ENCODE measurements at places on chromosomes 3 and 15.

- DNase-seq = no peak
Observed at GRCh38 chr15:77650265-77650664, 17.6 kb upstream of the LINGO1 start.

DNA sequence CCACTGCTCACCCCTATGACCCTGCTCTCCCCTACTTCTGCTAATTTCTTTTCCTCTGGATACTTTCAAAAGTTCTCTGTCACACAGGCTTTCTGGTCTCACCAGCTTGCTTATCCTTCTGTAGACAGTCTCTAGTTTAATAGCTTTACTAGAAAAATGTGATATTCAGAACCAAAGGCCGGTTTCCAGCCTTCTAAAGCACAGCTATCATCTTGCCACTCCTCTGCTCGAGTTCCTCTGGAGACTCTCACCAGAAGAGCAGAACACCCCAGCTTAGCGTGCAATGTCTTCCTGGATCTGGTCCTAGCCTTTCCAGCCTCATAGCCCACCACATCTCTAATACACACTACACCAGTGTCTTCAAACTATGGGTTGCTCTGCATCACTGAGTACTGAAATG is 1.8 kb upstream of the VPS8 start:
- no peak for DNase-seq

GRCh38 chr3:17742102-17742879 is at the start of gene TBC1D5:
Gene TBC1D5, minus strand, starts transcription at chr3:17742631. Its CDS starts 234,061 bp downstream, at chr3:17508570.
- DNase-seq = peak; percentile 74

DNA sequence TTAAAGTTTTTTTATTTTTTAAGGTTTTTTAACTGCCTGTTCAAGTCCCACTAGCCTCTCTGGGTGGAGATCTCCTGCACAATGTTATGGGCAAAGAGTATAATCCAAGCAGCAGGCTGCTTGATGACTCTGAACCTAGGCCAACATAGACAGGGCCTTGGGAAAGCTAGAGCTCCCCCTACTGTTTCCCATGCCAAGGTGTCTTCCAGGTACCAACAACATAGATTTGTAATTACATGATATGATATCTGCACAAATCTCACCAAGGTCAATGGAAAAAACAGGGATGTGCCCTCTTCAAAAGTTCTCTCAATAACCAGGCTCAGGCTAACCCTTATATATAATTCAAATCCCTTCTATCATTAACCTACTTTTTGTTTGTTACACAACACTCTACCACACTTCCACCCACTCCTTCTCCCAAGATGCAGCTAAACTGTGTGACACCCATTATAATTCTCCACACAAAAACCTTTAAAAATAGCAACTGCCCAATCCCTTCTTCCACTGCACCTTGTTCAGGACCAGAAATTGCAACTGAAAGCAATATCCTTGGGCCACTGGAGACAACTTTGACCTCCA is 43.8 kb downstream of the RBM15B start:
- no peak for DNase-seq

DNA sequence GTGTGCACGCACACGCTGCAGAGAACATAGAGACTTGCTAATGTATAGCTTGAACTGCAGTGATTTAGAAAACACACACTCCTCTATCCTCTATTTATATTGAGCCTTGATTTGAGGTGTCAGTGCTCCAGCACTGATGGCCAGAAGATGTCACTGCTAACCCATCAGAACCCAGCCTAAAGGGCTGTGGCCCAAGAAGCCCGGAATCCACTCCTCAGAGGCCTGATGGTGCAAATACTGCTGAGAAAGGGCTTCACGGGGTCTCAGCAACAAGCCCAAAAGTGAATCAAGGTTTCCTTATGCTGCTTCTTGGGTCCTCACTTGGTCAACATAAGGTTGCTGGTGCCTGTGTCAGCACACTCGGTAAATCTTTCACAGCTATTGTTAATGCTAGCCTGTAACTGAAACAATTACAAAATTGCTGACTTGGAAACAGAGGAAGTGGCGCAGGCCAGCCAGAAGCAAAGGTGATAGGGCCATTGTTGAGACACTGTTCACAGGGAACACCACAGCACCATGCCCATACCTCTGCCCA is 60.3 kb downstream of the HEG1 start:
- peak; percentile 32 for DNase-seq

- DNase-seq = no peak
Observed at GRCh38 chr3:100810671-100811070, 101.4 kb downstream of the TFG start.

DNA sequence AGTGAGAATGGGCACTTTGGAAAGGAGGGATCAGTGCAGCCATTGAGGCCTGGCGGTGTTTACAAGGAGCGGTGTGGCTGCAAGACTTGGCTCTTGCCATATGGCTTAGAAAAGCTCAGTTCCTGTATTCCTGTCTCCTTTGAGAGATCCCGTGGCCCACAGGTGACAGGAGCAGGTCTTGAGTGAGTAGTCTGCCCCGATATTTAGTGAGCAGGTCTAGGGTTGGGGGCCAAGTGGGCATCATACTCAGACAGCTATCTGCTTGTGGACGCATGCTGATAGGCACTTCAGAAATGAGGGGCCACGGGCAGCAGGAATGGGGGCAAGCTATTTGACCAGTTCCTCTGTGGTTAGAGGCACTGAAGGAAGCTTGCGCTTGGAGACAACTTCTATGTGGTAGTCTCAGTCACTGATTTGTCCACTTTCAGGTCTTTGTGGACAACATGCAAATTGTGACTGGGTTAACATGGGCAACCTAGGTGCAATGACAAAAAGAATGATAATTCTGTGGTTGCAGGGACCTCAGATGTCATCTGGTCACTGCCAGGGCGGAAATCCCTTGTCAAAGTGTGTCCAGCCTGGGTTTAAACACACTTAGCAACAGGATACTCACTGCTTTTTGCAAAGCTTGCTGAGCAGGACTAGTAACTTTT is 1.1 kb downstream of the TMED3 start:
- no peak for DNase-seq

- DNase-seq = no peak
Observed at GRCh38 chr15:68815598-68815997, 5.1 kb downstream of the ANP32A start.

- DNase-seq = no peak
Observed at GRCh38 chr15:84797801-84798200, 19.4 kb upstream of the ALPK3 start.

DNA sequence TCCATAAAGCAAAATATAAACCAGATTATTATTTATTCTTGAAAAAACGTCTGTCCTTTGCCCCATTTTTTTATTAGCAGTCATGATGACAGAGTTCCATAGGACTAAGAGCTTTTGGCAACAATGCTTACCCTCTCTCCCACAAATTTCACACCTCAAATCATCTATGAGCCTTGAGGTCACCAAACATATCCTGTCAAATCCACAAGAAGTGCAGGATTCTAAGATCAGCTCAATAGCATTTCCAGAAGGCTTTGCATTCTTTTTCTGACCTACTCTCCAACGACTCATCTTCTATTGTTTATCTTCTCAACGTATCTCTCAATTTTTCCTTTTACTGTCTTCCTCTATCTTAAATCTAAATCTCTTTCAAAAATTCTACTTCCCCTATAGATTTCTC is 619.1 kb upstream of the BCHE start:
- DNase-seq = no peak

DNA sequence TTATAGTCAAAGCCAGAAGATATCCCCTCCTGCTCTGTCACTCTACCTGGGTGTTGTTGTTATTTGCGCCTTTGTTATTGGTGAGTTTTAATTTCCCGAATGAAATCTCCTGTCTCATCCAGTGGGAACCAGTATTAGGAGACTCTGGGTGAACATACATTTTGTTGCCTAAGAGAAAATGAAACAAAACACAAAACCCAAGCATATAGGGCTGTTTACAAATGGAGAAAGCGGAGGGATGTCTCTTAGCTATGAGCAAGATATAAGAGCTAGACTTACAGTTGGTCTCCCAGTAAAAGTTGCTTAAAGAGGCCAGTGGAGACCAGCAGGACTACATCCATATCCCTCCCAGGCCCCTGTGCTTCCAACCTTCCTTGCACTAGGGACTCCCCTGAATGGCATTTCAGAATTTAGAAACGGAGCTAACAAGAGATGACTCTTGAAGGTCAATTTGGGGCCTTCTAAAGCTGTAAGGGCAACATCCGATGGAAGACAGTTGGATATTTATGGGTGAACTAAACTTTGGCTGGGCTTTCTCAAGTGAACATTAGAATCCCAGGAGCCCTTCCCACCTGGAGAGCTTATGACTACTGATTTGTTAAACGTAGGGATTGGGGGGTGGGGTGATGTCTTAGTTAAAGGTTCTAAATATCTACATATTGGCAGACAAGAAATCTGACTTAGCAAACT is 2.7 kb downstream of the EOMES start:
- no peak for DNase-seq

GRCh38 chr15:40793216-40793989 is 13.5 kb upstream of the ZFYVE19 start:
- DNase-seq = no peak

DNA sequence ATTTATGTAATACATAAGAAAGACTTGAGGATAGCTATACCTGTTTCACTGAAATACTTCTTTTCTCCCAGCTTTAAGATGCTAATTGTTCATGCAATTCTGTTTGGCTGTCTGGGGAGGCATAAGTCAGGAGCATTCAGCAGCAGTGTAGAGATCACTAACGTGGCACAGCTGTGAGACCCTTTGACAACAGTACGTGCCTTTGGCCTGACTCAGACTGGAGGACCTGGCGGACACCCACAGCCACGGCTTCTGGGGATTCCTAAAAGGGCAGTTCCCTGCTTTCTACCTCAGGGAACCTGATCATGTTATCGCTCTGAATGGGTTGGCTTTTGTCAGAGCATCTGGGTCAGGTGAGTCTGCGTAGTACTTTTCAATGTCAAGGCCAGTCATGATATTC is 295.0 kb upstream of the ICE2 start:
- no peak for DNase-seq

DNA sequence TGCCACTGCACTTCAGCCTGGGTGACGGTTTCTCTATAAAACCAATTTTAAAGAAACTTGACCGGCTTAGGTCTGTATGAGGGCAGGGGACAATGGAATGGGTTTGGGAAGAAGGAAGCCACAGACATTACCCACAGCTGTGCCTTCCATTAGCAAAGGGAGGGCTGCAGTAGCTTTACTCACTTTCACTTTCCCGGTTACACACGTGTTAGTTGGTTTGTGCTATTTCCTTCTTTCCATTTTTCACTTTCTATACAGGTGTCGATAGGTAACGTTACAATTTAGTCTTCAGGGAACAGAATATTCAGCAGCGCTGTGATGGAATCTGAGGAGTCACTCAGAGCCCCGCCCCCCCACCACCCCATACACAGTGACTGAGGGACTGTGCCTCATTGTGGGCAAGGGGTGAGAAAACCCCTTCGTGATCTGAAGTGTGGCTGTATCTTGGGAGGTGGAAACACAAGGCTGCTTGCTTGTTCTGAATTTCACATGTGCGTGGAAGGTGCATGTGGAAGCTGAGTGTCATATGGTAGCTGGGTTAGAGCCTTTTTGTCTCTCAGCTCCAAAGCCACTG is 44.8 kb upstream of the RPL32 start:
- DNase-seq = no peak

DNA sequence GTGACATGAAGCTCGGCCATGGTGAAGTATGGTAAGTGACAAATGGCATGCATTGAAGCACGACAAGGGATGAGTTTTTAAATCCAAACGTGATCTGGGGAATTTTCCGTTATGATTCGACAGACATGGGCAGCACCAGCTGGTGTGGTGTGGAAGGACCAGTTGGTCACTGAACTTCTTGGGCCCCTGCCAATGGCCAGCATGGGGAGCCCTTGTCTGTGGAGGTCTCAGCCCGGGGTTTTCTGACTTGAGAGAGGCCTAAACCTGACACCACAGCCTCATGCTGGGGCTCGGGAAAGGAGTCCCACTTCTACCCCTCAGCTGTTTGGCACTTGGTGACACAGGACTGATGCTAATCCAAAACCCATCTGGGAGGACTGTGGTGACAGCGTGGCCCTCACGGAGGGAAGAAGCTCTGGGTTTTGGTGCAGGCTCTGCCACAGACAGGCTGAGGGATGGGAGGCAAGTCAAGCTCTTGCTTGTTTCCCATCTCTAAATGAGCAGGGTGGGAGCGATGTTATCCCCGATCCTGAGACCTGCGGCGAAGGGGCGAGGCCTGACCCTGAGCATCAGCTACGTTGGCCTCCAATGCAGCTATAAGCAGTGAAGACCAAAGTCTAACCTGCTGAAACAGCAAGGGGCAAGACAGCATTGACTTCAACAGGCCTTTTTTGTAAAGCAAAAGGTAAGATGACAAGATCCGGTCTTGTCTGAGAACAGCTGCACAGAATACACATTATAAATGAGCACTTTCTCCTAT is 69.5 kb downstream of the ATP1B3 start:
- no peak for DNase-seq

- no peak for DNase-seq
Observed at GRCh38 chr3:112676659-112677234, 35.8 kb upstream of the CCDC80 start.

DNA sequence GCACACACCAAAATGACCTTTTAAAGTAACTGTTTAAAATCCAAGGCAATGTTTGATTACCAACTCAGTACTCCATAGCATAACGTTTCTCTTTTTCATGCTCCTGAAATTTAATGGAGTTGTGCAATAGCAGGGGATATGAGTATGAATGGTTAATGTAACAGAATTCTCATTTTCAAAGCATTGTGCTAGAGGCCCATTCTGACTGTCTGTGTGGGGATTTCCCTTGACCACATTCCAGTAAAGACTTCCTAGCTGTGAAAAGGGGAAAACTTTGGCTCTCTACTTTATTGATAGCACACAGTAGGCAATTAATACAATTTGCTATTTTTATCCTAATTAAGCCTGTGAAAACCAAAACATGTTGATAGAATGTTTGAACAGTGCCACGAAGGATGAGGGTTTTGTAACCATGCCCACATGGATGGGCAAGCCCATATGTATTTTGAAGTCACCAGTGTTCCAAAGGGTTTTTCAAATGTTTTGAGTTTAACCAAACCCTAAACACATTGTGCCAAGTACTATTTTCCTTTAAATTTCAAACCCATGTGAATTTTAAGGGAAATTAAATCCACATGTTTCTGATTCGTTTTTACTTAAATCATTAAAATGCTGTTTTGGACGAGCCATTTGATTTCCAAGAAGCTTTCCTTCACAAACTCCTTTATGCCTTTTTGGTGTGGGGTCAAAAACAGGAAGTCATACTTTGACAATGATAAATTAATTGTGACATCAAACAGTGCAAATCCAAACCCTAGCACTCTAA is 261.2 kb downstream of the SHOX2 start:
- DNase-seq = no peak

GRCh38 chr3:171460725-171461524 is 720 bp upstream of the TNIK start:
- peak; percentile 71 for DNase-seq
